EL (cell line): ENCODE measurements at places on chromosomes 6 and 20.

DNA sequence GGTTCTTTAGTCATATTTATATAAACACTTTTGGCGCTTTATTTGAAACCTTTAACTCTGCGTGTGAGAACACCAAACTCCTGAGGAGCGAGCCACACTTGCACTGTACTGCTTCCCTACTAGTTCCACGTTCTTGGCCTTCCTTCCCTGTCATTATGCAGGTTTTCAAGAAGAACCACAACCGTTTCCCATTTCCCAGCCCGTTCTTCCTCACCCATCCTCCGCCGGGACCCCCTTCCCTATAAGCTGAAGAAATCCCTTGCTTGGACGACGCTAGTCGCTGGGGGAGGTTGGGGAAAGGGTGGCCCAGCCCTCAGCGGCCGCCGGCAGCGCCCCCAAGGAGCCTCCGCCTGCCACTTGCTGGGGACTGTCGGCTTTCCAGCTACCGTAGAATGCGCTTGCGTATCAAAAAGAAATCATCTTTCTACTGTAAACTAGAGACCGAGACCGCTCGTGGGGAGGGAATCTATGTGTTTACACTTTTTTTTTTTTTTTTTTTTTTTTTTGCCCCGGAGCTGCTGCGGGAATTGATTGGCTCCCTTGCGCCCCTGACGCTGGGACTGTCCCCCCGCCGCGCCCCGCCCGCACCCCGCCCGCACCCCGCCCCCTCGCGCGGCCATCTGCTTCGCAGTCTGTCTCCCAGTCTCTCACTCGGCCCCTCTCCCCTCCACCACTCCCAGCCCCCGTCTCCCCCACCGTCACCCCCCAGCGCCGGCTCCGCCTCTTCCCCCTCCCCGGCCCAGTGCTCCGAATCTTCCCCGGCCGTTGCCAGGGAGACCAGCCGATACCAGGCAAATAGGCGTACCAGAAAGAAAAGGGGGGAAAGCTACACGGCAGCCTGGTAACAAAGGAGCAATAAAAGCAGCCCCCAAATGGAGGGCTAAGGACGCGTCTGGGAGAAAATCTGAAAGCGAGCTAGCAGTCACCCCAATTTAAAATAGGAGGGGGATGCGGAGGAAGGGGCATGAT is 2.3 kb upstream of the MARCKS start:
- DNase-seq, result peak; percentile 92

- DNase-seq, result no peak
Observed at GRCh38 chr6:169902604-169903003, 151.2 kb downstream of the ERMARD start.

- DNase-seq, result peak; percentile 18
Observed at GRCh38 chr6:5979650-5980420, 26.9 kb downstream of the NRN1 start.

GRCh38 chr6:80215063-80215462 is 108.6 kb downstream of the BCKDHB start:
- no peak for DNase-seq

- DNase-seq, result peak; percentile 9
Observed at GRCh38 chr20:14634665-14635064, 297.3 kb upstream of the FLRT3 start.

DNA sequence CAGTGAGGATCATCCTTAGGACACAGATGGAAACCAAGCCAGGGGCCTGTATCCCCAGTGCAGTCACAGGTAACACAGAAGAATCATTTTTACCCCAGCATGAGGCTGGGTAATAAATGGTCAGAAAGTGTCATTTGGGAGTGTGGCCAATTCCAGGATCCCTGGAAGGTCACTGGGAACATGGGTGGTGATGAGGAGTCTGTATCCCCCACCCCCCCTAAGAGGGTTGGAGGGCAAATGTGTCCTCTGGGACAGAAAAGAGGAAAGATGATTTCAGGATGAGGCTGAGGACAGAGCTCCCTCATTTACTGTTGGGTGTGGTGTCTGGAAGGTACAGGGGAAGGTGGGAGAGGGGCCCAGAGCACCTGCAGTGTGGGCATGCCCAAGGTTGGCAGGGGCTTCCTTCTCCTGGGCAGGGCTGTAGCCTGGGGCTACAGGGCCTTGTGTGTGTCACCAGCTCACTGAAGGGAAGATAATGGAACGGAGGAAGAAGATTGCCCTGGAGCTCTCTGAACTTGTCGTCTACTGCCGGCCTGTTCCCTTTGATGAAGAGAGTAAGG is 34.5 kb downstream of the PLCG1 start:
- no peak for DNase-seq

- no peak for DNase-seq
Observed at GRCh38 chr6:169573883-169574282, 127.9 kb downstream of the WDR27 start.
